ENCODE measurements at places on chromosomes 1 and 21.

DNA sequence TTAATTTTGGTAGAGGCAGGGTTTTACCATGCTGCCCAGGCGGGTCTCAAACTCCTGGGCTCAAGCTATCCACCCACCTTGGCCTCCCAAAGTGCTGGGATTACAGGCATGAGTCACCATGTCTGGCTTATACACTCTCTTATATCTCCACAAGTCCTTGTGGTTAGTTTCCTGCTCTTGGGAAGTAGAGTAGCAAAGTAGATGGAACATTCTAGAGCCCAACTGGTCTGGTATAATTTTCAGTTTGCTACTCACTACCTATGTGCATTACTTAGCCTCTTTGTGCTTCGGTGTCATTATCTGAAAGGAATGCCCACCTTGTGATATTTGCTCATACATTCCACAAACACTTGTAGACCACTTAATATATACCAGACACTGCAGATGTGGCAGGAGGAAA lies 96.6 kb upstream of the IPO9 start:
- DNase-seq: no peak

GRCh38 chr1:88001460-88001859 lies 672.8 kb downstream of the LMO4 start:
- no peak for DNase-seq

GRCh38 chr1:37663426-37664000 lies 28.8 kb upstream of the CDCA8 start:
- no peak for DNase-seq

DNA sequence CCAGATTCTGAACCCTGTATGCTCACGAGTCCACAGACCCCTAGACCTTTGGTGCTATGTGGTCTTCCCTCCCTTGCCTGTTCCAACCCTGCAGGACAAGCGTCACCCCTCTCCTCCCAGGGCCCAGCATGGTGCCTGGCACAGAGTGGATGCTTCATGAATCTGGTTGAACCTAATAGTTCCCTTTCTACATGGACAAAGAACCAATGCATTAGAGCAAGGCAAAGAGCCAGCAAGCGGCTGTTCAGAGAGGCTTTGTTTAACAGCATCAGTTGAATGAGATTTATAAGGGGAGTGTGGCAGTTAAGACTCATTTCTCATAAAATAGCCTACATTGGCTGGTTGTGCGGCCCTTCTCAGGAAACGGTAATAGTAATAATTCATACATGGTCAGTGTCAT lies 14.9 kb downstream of the SLC26A9 start:
- no peak for DNase-seq

GRCh38 chr1:62325681-62326080 lies 6.4 kb upstream of the KANK4 start:
- DNase-seq: no peak
